ENCODE measurements at places on chromosomes 16 and 17.

- DNase-seq, result no peak
Measured at GRCh38 chr17:46056800-46057304, 57.8 kb downstream of the STH start.

GRCh38 chr17:75086496-75087181 lies 1.1 kb upstream of the SLC16A5 start:
- DNase-seq, result no peak

DNA sequence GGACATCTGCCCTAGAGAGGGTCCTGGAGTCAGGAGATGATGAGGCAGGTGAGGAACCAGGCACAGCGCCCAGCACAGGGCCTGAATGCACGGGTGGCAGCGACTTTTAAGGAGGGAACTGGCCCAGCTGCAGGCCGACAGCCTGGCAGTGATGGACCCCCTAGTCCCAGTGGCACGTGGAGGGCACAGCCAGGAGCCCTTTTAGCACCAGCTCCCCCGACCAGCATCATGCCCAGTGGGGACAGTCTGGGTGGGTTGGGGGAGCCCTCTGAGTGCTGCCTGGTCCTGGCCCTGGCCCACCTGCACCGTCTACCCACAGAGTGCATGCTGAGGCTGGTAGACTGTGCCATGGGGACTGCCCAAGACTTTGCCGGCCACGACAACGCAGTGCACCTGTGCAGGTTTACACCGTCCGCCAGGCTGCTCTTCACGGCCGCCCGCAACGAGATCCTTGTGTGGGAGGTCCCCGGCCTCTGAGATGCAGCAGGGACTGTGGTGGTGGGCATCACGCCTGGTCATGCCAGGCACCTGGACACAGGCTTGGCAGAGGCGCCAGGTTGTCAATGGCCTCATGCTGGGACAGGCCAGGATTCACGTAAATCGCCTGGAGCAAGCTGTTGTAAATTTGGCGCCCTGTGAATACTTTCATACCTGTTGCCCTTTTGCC lies 686 bp upstream of the RHOT2 start:
- no peak for DNase-seq

GRCh38 chr16:75116081-75116910 lies at the start of gene LDHD:
Gene LDHD (minus strand): TSS chr16:75116780. CDS start chr16:75116720, 60 bp downstream.
- DNase-seq, result no peak

Measured in NCI-H1694 treated with DMSO at 0.1 percent for 48 hours (cell line).